HT-29 (cell line): ENCODE measurements at places on chromosomes 1 and 21.

- DNase-seq, result peak; percentile 54
Observed at GRCh38 chr1:32448773-32449456, 16.0 kb upstream of the ZBTB8B start.

DNA sequence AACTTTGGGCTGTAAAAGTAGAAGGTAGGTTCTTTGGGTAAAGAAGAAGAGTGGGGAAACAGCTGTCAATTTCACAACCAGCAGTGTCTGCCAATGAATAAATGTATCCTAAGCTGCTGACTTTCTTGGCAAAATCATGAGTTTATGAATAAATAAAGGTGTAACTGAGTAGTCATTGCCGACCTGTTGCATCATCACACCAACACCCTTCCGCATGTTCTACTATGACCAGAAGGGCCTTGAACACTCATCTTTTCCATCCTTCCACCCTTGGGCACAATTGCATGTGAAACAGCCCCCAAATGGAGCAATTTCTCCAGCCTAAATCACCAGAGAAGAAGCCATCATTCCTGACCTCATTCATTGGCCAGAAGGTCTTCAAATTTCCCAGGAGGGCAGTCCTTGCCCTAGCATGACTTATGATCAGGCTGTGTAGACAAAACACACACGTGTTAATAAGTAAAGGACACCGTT, 31.2 kb upstream of the QSOX1 start:
- no peak for DNase-seq

DNA sequence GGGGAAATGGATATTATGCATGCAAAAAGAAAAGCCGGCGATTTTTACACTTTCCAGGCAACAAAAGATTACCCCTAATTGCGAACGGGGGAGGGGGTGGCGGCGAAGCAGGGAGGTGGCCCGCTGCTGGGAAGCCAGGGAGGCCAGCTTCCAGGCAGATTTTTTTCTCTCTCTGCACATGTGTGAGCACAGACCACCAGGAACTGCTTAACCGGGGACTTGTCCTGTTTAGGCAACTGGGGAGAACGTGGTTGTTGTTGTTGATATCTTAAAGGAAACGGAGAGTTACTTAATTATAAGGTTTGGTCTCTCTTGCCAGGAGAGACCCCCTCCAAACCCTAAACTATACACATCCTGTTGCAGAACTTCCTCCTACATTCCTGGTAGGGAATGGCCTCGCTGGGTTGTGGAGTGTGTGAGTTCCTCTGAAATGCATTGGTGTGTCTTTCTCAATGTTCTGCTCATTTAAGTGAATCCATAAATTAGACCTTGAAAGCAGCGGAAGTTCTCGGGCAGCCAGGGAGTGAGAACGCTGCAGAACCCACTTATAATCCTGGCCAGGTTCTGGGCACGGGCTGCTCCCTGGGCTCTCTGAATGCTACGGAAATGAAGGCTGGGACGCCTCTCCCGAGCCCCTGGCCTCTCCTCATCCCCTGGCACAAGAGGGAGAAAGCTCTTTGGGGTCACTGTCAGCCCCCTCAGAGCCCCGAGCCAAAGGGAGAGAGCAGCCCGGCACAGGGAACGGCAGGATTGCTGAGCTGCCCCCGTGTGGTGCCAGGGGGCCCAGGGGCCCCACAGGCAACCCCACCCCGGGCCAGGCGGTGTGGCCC, 250.0 kb downstream of the FOXD2 start:
- DNase-seq, result no peak

DNA sequence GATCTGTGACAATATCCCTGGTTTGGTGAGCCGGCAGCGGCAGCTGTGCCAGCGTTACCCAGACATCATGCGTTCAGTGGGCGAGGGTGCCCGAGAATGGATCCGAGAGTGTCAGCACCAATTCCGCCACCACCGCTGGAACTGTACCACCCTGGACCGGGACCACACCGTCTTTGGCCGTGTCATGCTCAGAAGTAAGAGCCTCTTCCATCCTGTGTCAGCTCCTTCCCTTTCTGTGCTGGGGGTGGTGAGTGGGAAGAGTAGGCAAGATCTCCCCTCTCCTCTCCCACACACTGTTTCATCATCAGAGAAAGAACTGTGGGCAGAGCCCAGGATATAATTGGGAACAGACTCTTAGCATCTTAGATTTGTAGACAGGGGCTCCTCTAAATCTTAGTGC, 6.1 kb downstream of the WNT2B start:
- DNase-seq, result no peak

DNA sequence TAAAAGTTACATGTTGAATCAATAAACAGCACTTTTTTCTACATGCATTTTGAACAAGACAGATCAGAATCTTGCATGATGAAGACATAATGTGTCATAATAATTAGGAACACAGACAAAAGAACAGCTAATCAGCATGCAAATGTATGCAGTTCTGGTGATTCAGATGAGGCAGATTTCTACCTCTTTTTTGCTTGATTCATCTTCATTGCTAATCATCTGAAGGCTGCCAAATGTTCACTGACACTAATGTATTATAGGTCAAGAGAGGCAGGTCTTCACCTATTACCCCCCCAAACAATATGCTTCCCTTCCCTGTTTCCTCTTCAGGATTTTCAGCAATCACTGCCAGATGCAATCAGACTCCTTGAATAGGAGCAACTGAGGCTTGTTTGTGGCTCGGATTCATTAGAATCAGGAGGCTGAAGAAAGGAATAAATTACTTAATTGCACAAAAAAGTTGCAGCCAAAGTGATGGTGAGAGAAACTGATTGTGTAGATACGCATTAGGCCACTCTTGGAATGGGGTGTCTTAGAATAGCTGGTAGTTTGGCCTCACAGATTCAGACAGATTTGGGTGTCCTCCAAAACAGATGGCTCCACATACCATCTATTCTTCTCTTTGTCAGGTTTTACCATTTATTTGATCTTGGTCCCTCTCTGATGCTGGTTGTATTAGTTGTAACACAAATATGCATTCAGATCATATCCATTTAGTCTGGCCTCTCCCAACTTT, 275.4 kb downstream of the RPS6KC1 start:
- no peak for DNase-seq

- DNase-seq, result no peak
Observed at GRCh38 chr1:29211086-29212030, 19.4 kb downstream of the MECR start.

- no peak for DNase-seq
Observed at GRCh38 chr1:203898458-203899352, 37.3 kb downstream of the SNRPE start.
